Hypothalamus (tissue), 51 donors: ENCODE measurements at places on chromosomes 3 and 15.

DNA sequence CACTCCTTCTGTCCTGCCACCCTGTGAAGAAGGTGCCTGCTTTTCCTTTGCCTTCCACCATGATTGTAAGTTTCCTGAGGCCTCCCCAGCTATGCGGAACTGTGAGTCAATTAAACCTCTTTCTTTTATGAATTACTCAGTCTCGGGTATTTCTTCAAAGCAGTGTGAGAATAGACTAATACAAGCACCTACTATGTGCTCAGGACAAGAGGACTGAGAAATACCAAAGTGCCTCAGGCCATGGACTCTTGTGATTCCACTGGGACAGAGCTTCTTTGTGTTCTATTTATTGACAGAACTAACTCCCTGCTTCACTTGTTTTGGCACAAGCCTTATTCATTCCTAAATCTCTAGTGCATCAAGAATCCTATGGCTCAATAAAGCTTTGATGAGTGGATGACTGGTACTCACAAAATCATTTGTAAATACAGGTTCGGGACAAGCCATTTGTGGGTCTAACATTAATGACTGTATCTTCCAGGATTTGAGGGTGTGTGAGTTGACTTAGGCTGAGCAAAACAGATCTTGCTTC, 204.2 kb downstream of the PDCD6IP start:
- no peak for DNase-seq

- no peak for DNase-seq
Observed at GRCh38 chr3:11592445-11593298, 51.0 kb downstream of the VGLL4 start.

DNA sequence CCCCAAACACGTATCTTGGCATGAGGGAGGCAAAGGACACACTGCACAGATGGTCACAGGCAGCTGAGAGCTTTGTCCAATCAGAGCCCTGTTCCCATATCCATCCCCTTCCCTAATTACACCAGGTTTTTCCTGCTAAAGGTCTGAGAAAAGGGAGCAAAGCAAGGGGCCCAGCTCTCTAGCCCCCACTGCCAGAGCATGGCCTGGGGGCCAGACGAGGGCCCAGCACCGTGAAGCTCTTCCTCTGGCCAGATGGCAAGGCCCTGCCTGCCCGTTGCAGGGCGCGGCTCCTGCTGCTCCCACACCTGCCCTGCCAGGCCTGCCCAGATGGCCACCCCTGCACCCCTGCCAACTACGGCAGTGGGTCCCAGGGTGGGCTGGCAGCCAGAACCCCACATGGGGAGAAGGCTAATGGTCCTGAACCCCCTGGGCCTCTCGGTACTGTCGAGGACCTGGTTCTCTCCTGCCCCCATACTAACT, 3.2 kb downstream of the SHF start:
- DNase-seq: no peak

DNA sequence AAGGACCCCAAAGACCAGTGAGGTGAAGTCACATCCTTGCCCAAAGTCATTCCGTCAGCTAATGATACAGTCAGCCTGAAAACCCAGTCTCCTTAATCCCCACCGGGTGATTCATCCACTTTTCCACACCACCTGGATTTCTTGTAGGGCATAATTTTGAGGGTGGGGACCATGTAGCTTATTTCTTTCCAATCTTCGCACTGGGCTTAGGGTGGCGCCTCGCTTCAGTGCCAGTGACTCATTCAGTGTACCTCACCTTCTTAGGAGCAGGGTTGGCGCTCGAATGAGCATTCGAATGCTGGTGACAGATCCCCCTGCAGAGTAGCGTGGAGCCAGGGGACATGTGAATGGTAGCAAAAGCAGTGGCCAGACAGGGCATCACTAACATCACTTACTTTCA, 24.0 kb downstream of the BMF start:
- DNase-seq: no peak

DNA sequence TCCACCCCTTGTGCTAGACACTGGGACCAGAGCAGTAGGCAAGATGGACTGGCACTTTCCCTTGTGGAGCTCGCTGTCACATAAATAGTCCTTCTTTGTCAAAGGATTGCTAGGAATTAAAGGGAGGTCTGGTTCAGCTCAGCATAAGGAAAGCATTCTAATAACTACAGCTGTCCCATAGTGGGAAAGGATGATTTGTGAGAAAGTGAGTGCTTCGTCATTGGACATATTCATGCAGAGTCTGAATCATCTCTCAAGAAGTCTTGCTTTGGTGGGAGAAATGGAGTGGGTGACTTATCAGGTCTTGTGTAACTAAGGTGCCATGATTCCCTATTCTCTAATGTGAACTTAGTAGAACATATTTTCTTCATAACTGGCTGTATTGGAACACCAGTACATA, 14.7 kb downstream of the PPARG start:
- no peak for DNase-seq

DNA sequence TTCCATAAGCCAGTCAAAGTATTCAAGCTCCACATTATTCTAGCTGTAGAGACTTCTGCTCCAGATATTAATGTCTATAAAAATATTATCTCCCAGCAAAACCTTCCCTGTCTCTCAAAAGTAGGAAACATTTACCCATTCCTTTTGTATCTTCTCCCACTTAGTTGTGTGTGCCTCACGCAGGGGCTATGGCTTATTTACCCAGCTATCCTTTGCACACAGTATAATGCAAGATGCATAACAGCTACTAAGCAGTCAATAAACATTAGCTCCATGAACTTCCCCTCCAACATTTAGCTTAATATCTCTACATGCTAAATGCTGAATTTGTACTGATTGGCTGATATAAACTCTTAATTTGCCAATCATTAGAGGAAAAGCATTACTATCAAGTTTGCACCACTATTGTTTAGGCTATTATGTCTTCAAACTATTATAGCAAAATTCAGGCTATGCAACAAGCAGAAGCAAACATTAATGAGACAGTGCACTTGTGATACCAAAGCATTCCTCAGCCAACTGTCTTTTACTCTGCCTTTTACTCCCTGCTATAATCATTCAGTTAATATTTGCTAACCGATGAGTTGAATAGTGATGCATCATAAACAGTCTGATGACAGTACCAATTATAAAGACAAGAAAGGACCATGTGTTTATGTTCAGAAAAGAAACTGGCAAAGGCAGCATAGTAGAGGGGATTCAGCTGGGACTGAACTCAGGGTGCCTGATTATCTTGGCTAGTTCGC, 81.2 kb downstream of the PLCH1 start:
- DNase-seq: no peak

- DNase-seq: no peak
Observed at GRCh38 chr3:13144163-13145023, 71.2 kb upstream of the IQSEC1 start.

DNA sequence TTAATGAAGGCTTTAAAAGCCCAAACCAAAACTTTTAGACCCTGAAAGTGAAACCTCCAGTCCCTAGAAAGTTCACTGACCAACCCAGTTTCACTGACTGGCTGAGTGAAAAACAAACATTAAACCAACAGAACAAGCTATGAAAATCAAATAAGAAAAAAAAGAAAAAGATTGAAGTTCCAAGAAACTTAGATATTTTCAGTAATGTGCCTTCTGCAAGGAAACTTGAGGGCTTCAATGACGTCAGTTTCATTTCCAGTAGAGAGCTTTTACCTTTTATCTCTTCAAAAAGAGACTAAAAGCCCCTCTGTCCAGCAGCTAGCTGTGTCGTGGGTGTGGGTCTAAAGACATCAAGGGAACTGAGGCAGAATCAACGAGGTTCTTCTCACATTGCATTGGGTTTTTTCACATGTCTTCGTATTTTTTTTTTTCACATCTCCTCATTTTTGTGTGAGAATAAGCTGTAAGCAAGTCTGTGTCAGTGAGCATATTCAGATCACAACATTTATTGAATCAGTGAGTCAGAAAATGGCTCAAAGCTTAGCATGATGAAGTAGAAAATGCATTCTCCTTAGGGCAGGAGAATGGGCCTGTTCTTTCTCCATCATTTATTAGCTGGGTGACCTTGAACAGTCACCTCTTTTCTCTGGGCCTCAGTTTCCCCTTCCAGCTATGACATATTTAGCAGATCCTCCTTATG, 54.8 kb upstream of the BCL6 start:
- no peak for DNase-seq

DNA sequence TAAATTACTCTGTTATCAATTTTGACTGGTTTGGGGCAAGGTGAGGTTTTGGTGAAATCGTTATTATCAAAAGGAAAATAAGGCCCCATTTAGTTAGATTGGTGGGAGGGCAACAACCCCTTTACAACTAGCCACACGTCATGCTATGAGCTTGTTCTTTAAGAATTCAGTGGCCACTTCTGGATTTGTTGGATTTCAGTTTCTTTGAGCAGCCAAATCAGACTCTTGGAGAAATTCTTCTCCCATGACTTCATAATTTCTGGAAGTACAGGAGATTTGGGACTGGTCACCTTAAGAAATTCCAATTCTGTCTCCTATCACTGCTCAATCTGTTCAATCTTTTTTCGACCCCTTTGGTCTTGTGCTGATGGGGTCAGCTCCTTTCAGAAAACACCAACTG, 14.8 kb upstream of the WNT5A start:
- DNase-seq: no peak

DNA sequence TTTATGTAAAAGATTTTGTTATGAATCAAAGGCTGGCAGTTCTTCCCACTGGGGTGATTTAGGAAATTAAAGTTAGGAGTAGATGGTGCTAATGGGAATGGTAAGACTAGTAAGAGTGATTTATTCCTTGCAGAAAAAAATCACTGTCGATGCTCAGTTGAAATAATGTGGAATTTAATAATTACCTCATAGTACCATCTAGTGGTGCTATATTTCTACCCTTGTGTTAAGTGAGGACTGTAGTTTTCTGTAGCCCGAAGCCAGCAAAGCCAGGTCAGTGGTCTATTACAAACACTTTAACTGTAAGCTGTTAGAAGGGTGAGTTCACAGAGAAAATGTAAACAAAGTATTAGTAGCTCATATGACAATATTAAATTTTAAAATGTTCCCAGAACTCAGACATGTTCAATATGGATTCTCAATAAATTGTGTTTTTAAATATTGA, 39.5 kb upstream of the GOLGA8J start:
- DNase-seq: no peak

DNA sequence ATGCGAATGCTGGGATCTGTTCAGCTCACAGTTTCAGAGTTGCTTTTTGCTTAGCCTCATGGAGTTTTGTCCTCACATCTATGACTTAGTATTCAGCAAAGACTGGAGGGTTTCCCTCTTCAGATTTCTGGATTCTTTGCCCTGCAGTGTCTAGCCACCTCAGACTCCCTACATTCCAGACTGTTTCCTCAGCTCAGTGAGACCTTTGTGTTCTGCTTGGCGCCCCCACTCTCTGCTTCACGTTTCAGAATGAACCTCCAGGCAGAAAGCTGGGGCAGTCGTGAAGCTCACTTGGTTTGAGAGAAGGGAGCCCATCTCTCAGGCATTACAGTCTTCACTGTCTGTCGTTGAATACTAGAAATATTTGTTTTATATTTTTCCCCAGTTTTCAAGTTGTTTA, 118.1 kb downstream of the CACNA1D start:
- DNase-seq: no peak

DNA sequence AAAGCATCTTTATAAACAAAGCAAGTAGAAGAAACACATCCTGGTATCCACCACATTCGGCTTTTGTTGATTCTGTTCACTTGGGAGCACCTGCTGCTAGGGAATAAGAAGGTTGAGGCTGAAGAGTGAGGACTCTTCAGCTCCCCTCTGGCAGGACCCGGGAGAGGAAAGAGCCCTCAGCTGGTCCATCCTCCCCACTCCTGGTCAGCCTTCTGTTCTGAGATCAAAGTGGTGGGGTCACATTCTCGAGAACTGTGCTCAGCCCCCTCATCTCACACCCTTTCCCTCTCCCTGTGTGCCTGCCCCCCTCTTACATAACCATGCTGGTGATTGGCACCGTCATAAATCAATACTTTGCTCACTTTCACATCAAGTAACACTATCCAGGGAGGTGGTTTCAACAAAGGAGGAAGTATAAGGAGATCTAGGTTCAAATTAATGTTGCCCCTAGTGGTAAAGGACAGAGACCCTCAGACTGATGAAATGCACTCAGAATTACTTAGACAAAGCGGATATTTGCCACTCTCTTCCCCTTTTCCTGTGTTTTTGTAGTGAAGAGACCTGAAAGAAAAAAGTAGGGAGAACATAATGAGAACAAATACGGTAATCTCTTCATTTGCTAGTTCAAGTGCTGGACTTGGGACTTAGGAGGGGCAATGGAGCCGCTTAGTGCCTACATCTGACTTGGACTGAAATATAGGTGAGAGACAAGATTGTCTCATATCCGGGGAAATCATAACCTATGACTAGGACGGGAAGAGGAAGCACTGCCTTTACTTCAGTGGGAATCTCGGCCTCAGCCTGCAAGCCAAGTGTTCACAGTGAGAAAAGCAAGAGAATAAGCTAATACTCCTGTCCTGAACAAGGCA, at the start of gene NR1I2:
Gene NR1I2, plus strand, starts transcription at position 772 of the 869 bp plus-strand sequence.
- DNase-seq: no peak
